NCI-H510A treated with DMSO at 0.1 percent for 48 hours (cell line): ENCODE measurements at places on chromosomes 3 and 15.

- DNase-seq: no peak
Observed at GRCh38 chr3:153246806-153247205, 84.8 kb downstream of the RAP2B start.

DNA sequence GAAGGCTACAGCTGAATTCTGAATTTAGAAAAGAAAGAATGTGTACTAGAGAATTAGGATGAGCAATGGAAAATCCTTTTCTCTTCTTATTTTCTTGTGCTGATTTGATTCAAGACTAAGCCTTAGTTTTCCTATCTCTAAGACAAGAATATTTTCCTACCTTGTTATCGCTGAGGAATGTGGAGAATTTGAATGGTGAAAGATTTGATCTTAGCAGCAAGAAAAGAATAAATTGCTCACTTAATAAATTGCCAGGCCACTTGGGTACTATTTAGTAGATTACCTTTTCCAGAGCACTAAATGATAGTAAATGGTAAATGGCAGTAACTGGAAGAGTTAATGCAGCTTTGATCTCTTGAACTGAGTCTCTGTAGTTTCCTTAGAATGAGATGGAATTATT lies 145.7 kb upstream of the MEIS2 start:
- no peak for DNase-seq

DNA sequence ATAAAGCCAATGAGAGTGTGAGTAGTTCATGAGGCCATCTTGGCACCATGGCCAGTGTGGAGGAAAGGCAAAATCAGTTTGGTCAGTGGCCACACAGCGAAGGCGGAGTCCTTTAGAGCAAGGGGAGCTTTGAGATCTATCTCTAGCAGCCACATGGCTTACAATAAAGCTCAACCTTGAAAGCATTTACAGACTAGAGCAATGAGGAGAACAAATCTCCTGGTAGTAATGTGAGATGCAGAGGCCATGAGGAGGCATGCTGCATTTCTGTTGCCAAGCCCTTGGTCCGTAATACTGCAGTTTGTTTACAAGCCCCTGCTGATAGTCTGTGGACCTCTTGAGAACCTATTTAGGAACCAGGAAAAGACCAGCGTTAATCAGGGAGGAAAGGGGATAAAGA lies 381.5 kb upstream of the C2CD4B start:
- DNase-seq: no peak

GRCh38 chr3:49462222-49462621 lies 7.8 kb upstream of the DAG1 start:
- no peak for DNase-seq

- DNase-seq: no peak
Observed at GRCh38 chr3:732326-732928, 360.4 kb upstream of the CNTN6 start.

GRCh38 chr3:155169197-155169596 lies 89.1 kb downstream of the MME start:
- DNase-seq: no peak
